ENCODE measurements at places on chromosomes 12 and 14. TPM values are rescaled to one million over a fixed set of nuclear protein-coding genes. Genes with fewer than 3 reads are reported as not detected.

DNA sequence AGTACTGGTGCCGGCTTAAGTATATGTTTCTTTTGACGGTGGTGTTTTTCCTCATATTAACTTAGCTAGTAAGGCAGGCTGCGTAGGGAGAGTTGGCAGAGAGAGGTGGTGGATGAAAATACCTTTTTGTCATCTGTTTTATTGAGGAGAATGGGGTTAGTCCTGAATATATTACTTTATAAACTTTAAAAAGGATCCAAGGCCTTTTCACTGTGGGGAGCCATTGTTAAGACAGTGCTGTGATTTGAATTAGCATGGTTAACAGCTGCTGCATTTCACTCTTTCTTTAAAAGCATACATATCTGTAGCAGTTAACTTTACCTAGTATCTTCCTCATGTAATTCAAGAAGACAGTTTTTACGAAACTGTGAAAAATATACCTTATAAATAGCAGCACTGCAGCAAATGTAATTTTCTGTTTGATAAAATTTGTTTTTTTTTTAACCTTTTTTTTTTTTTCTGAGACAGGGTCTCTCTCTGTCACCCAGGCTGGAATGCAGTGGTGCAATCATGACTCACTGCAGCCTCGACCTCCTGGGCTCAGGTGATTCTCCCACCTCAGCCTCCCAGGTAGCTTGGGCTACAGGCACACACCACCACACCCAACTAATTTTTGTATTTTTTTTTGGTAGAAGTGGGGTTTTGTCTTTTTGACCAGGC is 57.1 kb downstream of the AEBP2 start:
- DNase-seq, result no peak

GRCh38 chr12:93884794-93885460 is 207.8 kb downstream of the CRADD start:
- no peak for DNase-seq

DNA sequence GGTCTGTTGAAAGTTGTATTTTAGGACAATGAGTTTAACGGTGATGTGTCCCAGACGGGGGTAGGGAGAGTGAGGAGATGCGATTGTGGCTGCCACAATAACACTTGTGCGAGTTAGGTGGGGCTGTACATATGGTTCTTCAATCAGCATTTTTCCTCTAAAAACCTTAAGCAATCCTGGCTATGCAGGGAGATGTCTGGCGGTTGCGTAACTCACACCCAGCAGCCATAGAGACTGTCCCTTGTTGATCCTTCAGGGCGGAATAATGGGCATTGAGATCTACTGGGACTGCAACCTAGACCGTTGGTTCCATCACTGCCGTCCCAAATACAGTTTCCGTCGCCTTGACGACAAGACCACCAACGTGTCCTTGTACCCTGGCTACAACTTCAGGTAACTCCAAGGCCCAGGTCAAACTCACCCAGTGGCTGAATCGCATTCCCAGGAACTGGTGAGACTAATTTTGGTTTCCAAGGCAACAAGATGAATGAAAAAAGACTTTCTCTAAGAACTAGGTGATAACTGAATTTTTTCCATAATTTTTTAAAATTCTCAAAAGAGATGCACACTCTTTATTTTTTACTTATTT is 34.6 kb downstream of the P2RX7 start:
- no peak for DNase-seq

- DNase-seq, result no peak
These were observed 319.3 kb upstream of the NOVA1 start for GRCh38 chr14:26917086-26917485.

GRCh38 chr14:94386085-94387031 is 2.0 kb downstream of the SERPINA1 start:
- no peak for DNase-seq

GRCh38 chr14:38662781-38663180 is 406.9 kb upstream of the CLEC14A start:
- peak; percentile 1 for DNase-seq

DNA sequence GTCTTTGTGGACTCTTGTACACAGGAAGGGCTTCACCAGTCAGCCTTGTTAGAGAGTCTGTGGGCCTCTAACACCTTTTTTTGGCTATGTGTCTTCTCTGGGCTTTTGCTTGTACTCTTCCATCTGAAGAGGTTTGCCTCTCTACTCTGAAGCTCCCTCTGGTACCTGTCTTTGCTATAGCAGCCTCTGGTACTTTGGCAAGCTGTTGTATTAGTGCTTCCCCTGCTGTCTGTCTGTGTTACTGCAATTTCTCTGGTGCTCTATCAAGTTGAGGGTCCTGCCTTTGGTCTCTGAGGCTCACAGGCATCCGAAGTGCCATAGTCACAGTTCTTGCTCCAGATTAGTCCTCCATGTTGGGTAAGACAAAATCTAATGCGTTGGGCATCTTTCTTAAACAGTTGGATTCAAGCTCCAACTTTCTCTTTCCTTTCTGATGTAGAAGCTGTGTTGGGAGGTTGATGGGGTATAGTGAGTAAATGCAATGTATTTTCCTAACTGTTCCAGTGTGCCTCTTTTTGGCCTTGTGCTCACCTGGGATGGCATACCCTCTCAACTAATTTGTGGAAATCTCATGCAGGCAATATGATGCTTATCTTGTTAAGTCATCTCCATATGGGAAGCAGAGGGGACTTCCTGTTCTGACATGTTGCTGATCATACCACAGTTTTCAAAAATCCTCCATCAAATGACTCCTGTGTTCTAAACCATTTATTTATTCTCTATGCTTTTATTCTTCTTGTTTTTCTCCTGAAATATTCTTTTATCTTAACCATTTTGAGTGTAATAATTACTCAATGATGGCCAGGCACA is 88.8 kb downstream of the ATF7IP start:
- DNase-seq, result no peak

The MYF6 gene
- 0.15 TPM for polyA plus RNA-seq

The DBX2 gene
- polyA plus RNA-seq, result 0.08 TPM

The DHRS7 gene
- 71.6 TPM for polyA plus RNA-seq

The TEAD4 gene
- 16.7 TPM for polyA plus RNA-seq

Data from left kidney (tissue), 8 donors.